DMS53 (cell line): ENCODE measurements at places on chromosomes 3 and 15.

DNA sequence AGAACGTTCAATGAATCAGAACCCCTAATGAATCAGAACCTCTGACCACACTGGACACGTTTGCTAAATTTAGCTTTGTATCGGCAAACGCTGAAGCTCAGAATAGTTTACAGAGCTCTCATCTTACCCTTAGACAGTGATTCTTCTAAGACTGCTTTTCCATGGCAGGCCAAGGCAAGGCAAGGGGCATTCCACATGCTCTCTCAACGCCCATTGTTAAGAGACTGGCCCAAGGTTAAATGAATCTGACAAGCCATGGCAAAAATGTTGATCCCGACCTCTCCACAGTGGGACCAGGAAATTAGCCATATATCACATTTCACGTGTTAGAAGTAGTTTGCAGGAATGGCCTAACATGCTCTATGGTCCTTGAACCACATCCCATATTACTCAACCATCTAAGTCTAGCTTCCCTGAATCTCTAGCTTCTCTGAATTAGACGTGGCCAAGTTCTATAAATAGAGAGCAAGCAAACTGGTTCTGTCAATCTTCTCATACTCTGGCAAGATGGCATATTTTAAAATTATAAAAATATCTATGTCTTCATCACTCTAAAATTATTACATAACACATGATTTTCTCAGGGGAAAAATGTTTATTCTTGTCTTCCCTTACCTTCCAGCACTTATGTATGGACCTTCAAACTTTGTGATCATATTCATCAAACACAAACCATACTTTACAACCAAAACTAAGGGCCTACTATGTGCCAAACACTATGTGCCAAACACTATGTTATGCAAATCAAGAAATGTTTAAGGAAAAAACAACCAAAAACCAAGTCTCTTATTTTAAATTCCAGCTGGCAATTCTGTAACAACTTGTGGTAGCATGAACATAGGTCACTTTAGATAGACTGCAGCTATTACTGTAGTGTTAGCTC lies 54.3 kb downstream of the AAGAB start:
- DNase-seq, result no peak

- no peak for DNase-seq
Observed at GRCh38 chr15:95127356-95127755, 896.0 kb downstream of the MCTP2 start.

GRCh38 chr3:23662079-23662617 lies 143.6 kb upstream of the UBE2E1 start:
- DNase-seq, result no peak

GRCh38 chr15:61057376-61057775 lies 171.7 kb downstream of the RORA start:
- no peak for DNase-seq

DNA sequence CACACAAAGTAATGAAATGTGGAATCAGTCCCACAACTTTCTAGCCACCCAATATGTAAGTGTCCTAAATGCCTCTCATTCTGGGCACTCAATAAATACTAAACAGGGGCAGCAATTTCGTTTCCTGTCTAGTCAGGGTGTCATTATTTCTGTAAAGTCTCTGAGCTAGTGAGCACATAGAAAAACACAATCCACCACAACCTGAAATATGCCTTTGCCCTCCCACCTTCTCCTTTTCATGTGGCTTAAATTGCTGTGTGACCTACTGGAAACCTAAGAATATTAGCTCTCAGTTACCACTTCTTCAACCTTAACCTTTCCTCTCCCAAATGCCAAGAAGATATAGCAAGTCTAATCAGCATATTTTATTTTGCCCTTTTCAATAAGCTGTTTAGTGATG lies 456.3 kb upstream of the KCNMB2 start:
- no peak for DNase-seq

DNA sequence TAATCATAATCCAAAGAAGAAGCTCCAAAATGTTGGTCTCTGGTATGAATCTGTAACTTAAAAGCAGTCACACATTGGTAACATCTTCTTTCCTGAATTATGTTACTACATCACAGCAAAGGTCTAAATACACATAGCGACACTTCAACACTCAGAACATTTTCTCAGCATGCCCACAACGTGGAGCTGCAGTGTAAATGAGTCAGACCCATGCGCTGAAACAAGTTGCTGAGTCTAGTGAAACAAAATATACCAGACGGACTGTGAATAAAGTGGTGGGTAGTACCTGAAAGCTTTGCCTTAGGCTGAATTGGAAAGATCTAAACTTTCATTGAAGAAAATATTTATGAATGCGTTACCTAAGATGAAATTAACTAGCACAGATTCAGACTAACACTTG lies 33.2 kb upstream of the GOLGA8B start:
- DNase-seq, result peak; percentile 3

- DNase-seq, result no peak
Observed at GRCh38 chr3:151962352-151962751, 88.9 kb downstream of the SUCNR1 start.

DNA sequence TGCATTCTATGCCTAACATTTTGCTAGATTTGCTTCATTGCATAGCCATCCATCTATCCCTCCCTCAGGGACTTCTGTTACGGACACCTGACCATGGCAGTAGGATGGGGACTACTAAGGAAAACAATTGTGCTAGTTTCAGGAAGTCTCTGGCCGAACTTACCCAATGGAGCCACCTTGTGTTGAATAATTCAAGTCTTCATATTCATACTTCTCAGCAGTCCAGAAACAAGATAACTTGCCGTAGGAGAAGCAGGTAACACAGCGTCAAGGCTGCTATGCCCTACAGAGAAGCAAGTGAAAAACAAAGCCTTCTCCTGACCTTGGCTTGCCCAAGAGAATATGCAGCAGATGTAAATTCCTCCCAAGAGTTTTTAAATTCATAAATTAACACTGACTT lies 685.3 kb downstream of the GRM7 start:
- DNase-seq, result peak; percentile 28

DNA sequence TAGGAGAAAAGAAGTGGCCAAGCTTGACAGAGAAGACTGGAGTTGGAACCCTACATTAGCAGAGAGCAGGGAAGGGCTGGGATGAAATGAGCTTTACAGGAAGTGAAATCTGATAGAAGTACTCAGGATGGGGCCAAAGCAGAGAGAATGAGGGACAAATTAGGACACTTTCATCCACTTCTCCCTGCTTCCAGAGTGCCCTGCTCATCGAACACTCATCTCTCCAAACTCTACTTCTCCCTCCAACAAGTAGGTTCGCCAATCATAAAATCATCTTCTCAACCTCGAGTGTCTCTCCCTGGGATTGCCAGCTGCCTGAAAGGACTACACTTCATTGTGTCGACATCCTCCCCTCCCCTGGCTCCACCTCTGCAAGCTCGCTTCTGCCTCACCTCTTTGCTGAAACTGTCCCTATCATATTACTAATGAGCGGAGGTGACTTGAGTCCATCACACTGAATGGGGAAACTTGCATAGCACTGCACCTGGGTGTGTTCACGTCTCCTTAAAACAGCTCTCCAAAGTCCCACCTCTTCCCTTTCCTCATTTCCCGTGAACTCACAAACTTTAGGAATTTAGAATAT lies 365.8 kb downstream of the FOXP1 start:
- DNase-seq, result peak; percentile 85

- DNase-seq, result no peak
Observed at GRCh38 chr3:179268400-179269051, 17.6 kb upstream of the KCNMB3 start.

- peak; percentile 2 for DNase-seq
Observed at GRCh38 chr3:105944721-105945120, 75.9 kb upstream of the CBLB start.

GRCh38 chr3:158165730-158166129 lies 55.8 kb downstream of the RSRC1 start:
- DNase-seq, result no peak
